Activated CD8-positive, alpha-beta memory T cell treated with anti-CD3 and anti-CD28 coated beads for 24 hours (primary cell): ENCODE measurements at places on chromosomes 4 and X.

DNA sequence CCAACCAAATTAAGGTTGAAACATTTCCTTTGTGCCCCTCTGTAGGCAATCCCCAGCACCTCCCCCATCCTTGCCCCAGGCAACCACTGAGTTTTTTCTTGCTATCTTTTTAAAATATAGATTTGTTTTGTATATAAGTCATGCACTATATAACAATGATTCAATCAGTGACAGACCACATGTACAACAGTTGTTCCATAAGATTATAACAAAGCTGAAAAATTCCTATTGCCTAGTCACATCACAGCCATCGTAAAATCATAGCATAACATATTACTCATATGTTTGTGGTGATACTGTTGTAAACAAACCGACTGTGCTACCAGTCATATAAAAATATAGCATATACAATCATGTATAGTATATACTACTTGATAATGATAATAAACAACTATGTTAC lies 211.9 kb upstream of the NRK start:
- no peak for DNase-seq

DNA sequence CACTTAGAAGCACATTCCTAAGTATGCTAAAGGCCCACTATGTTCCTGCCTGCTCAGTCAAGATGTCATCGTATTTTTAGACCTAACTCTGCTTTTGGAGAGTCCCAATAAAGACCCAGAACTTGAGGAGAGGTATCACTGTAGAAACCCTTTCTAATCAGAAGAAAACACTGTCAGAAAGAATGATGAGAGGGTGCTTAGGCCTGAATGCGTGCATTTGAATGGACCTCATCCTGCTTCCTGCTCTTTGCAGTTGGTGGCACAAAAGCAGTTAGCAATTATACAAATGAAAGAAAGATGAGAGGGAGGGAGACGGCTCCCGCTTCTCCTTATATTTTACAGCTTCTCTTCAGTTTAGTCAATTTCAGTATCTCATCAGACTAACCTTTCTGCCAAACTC lies 987.2 kb downstream of the CCSER1 start:
- no peak for DNase-seq

GRCh38 chrX:13396924-13397323 lies 77.1 kb upstream of the ATXN3L start:
- no peak for DNase-seq

DNA sequence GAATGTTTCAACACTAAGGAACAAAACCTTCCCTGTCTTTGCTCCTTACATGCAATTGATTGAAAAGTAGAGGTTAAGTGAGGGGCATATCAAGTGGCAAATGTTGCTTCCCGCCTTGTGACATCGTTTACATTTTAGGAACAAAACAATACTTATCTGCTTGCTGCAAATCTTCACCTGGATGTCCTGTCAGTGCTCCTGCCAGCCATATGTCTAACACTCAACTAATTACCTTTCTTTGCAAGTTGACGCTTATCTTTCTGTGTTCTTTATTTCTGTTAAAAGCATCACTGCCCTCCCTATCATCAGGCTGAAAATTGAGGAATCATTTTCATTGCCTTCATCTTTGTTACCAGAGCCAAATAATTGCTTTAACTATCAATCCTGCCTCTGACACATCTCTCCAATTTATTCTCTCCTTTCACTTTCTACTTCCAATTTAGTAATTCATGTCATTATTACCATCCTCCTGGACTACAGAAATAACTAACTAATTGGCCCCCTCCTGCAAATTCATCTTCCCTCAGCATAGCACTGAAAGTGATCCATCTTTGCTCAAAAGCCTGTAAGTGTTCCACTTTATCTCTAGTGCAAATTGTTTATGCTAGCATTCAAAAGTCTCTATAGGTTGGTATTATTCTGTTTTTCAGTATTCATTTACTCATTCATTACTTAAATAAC lies 298.7 kb upstream of the ATOH1 start:
- no peak for DNase-seq

DNA sequence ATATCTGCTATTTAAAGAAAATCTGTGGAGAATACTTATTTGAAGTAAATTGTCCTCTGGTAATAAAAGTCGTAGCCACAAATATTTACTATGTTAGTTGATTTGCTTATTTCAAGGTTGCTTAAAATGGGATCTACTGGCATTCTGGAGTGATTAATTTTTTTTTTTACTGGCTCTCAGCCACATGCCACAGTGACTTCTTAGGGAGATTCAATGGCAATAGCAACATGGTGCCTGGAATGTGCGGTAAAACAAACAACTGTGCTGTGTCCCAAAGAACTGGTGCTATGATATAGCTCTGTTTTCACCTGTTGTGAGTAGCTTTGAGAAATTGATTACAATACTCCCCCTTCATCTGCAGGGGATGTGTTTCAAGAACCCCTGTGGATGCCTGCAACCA lies 324.3 kb downstream of the GPAT3 start:
- no peak for DNase-seq

DNA sequence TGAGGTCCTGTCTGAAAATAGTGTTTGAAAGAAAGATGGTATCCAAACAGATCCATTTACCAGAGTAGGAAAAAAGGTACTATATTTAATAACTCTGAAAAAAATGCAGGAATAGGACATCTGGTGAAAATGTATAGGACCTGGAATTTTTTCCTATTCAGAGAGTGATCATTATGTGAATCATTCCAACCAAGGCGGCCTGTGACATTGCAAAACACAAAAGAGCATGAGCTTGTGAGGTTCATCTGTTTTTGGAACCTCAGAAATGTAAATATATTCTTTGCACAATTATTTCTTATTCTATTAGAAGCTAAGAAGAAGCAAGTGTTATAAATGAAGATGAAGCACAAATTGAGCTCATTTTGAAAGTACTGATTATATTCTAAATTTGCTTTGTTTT lies 2.0 kb downstream of the C4orf51 start:
- DNase-seq = no peak

- DNase-seq = no peak
Observed at GRCh38 chrX:19855700-19856381, 31.6 kb downstream of the SH3KBP1 start.
